ENCODE measurements at places on chromosomes 4 and X. TPM values are rescaled to one million over a fixed set of nuclear protein-coding genes. Genes with fewer than 3 reads are reported as not detected.

DNA sequence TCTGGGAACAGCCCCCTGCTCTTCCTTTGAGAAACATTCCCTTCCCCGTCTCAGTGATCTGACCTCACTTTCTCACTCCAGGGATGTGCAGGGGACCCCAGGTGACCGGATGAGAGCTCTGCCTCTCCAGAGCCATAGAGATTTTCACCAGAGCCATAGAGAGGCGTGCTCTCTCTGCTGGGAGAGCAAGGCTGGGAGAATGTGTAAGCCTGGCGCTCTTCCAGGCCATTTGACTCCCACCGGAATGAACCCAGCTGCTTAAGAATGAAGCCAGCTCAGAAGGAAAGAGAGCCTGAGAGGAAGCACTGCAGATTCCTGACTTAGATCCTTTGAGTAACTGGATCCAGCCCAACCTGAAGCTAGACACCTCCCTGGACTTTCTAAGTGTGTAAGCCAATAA is 106.4 kb downstream of the DHX15 start:
- DNase-seq, result no peak

DNA sequence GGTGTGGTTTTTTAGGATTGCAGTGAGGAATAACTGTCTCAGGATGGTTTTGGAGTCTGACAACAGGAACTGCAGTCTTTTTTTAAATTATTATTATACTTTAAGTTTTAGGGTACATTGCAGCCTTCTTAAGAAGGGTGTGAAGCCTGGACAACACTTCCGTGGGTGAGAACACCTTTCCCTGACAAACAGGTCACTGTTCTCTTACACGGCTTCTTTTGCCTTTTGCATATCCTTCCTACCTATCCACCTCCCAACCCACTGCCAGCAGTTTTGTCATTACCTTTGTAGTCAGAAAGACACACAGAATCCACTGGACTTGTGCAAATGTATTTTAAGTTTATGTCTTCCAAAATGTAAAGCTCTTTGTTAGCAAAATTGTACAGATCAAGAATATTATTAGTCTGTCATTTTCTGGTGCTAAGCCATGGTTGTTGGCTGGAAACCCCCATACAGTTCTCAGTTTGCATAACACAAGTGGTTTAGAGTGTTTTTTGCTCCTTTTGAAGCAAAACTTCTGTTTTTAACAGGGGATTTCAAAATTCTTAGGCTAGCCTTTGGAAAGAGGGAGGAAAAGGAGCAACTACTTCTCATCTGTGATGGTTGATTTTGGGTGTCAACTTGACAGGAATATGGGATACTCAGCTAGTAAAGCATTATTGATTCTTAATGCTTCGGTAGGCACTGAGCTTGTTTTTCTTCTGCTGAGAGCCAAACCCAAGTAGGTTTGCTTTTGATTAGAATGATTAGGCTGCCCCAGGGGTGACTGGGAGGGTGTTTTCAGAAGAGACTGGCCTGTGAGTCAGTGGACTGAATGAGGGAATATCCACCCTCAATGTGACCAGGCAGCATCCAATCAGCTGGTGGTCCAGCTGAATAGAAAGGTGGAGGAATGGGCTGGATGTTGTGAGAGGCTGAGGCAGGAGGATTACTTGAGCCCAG is 29.4 kb upstream of the KLHL2 start:
- DNase-seq, result no peak

DNA sequence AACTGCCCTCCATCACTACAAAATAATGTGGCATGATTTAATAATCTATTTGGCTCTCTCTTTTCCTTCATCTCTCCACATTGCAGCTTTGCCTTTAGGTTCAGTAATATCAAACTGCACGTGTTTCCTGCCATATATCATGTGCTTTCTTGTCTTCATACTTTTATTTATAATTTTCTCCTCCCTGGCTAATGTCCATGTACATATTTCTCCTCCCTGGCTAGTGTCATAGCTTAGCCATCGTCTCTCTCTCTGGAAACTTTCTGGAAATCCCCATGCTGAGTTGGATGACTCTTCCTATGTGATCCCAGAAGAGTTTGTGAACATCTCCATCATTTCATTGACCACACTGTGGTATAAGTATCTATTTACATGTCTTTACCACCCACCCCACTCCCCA is 21.3 kb upstream of the PDGFC start:
- DNase-seq, result no peak

DNA sequence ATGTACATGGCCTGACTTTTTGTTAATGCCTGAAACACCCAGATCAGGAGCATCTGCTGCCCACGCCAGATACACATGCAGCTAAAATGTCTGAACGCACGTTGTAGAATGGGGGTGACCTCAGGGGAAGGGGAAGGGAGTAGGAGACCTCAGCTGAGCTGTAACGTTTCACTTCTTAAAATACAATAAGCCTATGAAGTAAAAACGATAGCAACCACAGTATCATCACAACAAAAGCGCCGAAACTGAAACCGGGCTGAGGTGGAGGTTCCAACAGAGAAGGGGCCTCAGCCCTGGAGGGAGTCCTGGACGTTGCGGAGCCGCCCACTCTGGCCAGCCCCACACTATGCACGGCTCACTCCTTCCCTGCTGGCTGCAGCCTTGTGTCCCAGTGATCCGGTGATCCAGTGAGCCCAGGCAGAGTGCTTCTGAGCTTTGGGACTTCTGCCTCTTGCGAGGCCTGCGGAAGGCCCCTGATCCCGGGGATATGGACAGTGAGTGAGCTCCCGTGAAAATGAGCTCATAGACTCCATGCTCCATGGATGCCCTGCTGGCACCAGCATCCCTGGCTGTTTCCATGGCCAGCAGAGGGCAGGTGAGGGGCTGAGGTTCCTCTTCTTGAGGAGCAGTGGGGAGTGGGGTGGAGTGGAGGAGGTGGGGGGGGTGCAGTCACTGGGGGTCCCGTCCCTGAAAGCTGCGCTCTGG is 52.0 kb downstream of the HMX1 start:
- no peak for DNase-seq

GRCh38 chr4:54818481-54818880 is 160.7 kb downstream of the KIT start:
- DNase-seq, result no peak

DNA sequence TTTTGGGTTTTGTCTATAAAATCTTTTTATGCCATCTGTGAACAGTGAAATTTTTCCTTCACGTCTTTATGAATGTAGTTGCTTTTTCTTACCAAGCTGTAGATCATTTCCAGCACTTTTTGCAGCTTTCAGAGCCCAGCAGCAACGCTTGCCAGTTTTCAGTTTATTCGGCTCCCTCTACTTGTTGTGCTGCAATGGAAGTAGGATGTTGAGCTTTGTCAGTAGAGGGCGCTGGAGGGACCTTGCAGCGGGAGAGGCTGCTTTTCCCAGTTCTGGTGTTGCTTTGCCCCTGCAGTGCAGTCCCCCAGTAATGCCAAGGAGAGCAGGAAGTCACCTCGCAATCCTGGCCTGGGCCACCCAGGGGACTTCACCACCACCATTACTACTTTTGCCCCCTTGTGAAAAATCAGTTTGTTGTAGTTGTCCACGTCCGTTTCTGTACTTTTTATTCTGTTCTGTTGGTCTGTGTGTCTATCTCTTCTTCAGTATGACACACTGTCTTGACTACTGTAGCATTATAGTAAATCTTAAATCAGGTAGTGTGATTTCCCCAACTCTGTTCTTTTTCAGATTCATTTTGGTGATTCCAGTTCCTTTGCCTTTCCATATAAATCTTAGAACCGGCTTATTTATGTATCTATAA is 21.8 kb downstream of the CMC4 start:
- DNase-seq, result no peak

- DNase-seq, result no peak
These were observed 73.7 kb downstream of the TBL1X start for GRCh38 chrX:9538544-9539045.

- no peak for DNase-seq
These were observed 152.1 kb upstream of the DGKK start for GRCh38 chrX:50622751-50623150.

DNA sequence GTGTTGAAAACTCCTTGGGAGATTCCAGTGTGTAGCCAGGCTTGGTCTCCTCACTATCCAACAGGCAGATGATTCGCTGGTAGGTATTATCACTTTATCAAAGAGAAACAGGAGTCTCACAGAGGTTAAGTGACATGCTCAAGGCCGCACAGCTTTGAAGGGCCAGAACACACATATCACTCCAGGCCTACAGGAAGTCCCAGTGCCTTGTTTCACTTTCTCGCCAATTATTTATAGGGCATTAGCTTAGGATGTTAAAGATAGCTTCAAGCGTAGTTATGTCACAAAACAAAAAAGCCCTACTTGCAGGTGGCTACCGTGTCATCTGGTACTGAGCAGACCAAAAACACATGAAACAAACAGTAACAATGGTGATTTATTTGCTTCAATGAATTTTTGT is 13.2 kb downstream of the ATP8A1 start:
- DNase-seq, result no peak

DNA sequence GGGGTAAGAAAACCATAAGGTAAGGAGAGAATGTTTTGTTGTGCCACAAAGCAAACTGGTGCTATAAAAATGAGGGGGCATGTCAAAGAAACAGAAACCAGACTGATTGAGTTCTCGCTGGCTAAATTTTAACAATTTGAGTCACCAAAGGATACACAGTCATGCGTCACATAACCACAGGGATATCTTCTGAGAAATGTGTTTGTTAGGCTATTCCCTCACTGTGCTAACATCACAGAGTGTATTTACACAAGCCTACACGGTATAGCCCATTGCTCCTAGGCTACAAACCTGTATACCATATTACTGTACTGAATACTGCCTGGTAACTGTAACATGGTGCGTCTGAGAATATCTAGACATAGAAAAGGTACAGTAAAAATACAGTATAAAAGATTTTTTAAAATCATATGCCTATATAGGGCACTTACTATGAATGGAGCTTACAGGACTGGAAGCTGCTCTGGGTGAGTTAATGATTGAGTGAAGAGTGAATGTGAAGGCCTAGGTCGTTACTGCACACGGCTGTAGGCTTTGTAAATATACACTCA is 50.1 kb downstream of the FBXW7 start:
- no peak for DNase-seq

DNA sequence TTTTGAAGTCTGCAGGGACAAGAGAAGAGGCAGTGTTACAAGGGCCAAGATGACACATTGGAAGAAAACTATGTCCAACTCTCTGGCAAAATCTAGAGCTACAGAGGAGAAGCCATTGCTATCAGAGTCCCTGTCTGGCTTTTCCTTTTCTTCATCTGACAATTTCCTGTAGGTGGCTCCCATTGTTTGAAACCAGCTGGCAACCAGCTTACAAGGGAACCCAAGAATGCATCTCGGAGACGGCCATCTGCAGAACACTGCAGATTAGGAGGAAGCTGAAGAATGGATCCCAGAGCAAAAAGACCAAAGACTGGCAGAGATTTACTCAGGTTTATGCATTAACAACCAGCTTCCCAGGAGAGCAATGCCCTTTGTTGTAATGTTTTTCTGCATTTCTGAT is 216.2 kb upstream of the CTSO start:
- DNase-seq, result no peak

DNA sequence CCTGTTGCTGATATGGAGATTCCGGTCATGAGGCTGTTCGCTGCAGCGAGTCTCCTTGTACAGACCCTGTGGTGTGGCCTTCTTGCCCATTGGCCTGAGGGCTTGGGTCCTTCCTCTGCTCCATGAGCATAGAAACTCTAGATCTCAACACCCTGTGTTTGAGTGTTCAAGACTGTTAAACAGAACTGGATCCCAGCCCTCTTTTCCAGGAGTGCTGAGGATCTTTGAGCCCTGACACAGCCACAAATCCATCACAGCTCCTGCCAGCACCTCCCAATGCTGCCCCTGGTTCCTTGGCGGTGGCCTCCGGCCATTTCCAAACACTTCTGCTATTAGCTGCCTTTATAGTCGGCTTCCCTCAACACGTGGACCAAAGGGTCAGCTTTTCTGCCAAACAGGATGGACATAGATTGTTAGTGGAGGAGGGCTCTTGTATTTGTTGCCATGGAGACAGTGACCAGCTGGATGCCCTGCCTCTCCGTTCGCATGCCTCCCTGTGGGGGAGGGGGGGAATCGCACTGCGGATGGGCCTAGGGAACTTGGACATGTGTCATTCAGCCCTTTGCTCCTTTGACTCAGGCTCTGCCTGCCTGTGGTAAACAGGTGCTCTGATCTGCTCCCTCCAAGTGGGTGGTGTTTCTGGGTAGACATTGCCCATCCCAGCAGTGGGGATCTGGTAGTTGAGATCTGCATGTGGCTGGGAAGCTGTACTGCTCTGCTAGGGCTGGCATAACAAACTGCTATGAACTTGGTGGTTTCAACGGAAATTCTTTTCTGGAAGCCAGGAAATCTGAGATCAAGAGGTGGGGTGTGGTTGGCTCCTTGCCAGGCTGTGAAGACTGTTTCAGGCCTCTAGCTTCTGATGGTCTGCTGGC is 6.9 kb upstream of the WDR1 start:
- no peak for DNase-seq

GRCh38 chr4:138789796-138790195 is 225.8 kb upstream of the NOCT start:
- no peak for DNase-seq

The MMAA gene
- total RNA-seq, result 8.5 TPM

The GRIA2 gene
- total RNA-seq, result not detected

The TBX22 gene
- 0.38 TPM for total RNA-seq

The SMIM10 gene
- total RNA-seq, result 6.4 TPM

The GLRB gene
- total RNA-seq, result 9.9 TPM

The TMEM150C gene
- total RNA-seq, result 19.6 TPM
